Activated T-helper 1 cell treated with anti-CD3 and anti-CD28 coated beads, Interleukin-2, amount 50 U/mL, for 16 hours (primary cell): ENCODE measurements at places on chromosomes 16 and 17.

DNA sequence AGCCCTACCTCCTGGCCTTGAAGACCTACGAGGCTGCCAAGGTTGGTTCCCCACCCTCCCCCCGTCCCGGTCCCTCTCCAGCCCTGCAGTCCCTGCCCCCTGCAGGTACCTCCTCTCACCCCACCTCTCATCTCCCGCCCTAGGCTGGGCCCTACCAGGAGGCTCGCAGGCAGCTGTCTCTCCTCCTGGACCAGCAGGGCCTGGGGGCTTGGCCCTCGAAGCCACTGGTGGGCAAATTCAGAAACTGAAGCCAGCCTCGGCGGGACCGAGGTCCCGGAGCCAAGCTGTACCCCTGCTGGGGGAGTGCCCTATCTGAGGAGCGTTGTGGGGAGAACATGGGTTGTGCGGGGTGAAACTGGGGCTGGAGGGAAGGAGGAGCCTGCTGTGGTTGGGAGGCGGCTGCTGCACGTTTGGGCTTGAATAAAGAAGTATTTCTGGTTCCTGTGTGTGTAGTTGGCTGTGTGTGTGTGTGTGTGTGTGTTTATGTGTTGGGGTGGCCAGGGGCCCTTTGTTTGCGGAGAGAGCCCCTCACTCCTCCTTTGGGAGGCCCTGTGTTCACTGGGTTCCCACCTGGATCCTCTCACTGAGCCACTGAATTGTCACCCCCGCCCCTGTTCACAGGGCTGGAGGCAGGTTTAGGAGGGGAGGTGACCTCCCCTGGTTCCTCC lies 5.9 kb downstream of the ADAD2 start:
- no peak for DNase-seq

DNA sequence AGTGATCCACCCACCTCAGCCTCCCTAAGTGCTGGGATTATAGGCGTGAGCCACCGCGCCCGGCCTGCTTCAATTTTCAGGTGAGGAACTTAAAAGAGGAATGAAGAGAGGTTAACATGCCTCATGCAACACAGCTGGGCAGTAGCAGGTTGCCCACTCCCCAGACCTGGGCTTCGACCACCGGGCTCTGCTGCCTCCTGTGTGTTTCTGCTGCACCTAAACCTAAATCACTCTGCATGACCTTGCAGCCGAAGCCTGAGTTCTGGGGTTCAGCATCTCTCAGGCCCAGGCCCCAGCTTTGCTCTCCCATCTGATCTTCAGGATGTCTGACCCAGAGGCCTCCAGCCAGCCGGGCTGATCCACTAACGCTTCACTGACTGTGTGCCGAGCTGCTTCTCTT lies 112.6 kb downstream of the OR1D5 start:
- DNase-seq, result no peak

GRCh38 chr17:73902416-73903181 lies 258.4 kb upstream of the SDK2 start:
- no peak for DNase-seq

DNA sequence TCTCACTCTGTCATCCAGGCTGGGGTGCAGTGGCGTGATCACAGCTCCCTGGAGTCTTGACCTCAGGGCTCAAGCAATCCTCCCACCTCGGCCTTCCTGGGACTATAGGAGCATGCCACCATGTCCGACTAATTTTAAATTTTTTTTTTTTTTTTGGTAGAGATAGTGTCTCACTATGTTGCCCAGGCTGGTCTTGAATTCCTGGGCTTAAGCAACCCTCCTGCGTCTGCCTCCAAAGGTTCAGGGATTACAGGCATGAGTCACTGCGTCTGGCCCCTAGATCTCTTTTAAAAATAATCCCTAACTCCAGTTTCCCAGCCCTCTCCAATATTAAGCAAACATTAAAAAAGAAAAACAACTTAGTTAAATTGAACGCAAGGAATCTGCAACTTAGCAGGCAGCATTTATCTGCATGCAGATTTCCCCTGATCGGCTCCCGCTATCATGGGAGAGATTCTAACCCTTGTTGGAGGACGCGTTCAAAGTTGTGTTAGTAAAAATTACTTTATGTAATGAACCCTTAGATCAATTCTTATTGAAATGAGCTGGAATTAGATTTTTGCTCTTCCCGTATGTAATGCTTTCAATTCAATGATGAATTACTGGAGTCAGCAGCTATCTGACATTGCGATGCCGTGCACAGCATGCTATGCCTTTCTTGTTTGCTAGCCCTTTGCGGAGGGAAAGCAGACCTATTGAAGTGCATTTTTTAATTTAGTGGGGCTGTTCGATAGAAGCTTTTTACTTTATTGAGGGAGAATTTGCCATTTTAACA lies 171.7 kb downstream of the HAPSTR1 start:
- no peak for DNase-seq

- no peak for DNase-seq
Observed at GRCh38 chr17:38358586-38359513, 7.2 kb downstream of the SOCS7 start.

- no peak for DNase-seq
Observed at GRCh38 chr17:79539944-79540705, 70.7 kb downstream of the RBFOX3 start.

GRCh38 chr17:82407255-82407654 lies 10.9 kb upstream of the HEXD start:
- DNase-seq, result no peak

GRCh38 chr17:63634163-63634562 lies 11.9 kb downstream of the MAP3K3 start:
- DNase-seq, result no peak

DNA sequence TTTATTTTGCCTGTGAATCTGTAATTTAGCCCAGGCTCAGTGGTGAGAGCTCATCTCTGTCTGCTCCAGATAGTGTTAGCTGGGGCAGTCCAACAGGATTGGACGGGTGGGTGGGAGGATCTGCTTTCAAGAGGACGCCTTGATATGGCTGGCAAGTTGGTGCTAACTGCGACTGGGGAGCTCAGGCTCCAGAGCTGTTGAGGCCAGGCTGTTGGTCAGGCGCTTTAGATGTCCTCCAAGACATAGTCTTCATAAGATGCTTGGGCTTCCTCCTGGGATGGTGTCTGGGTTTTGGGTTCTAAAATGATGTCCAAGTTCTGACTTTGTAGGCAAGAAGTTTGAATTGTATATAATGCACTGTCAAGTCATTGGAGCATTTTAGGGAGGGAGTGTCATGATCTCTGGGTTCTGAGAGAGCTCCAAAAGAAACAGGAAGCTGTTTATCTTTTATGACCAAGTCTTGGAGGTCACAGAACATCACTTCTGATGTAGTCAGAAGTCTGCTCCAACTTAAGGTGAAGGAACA lies 12.8 kb upstream of the PCTP start:
- no peak for DNase-seq

GRCh38 chr16:58197314-58198012 lies 443 bp downstream of the CSNK2A2 start:
- no peak for DNase-seq

GRCh38 chr16:53892155-53892554 lies 188.2 kb downstream of the FTO start:
- DNase-seq, result no peak

DNA sequence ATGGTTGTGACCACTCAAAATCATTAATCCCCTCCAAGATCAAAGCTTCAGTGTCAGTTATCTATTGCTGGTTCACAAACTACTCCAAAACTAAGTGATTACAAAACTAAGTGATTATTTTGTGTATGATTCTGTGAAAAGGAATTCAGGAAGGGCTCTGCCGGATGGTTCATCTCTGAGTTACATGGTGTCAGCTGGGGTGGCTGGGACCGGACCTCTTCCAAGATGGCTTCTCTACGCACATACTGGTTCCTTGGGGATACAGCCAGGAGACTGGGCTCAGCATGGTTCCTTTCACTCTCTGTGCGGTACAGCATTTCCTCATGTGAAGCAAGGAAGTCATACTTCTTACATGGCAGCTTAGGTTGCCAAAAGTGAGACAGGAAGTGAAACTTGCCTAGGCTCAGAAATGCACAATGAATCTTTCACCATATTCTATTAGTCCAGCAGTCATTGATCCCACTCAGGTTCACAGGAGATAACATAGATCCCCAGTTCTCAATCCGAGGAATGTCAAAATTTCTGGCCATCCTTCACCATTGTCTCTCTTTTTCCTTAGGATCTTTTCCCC lies 97.9 kb upstream of the IRX6 start:
- DNase-seq, result no peak

- DNase-seq, result peak; percentile 44
Observed at GRCh38 chr17:78383725-78384471, 5.4 kb downstream of the PGS1 start.

GRCh38 chr17:74116087-74116717 lies 87.3 kb upstream of the RPL38 start:
- no peak for DNase-seq

DNA sequence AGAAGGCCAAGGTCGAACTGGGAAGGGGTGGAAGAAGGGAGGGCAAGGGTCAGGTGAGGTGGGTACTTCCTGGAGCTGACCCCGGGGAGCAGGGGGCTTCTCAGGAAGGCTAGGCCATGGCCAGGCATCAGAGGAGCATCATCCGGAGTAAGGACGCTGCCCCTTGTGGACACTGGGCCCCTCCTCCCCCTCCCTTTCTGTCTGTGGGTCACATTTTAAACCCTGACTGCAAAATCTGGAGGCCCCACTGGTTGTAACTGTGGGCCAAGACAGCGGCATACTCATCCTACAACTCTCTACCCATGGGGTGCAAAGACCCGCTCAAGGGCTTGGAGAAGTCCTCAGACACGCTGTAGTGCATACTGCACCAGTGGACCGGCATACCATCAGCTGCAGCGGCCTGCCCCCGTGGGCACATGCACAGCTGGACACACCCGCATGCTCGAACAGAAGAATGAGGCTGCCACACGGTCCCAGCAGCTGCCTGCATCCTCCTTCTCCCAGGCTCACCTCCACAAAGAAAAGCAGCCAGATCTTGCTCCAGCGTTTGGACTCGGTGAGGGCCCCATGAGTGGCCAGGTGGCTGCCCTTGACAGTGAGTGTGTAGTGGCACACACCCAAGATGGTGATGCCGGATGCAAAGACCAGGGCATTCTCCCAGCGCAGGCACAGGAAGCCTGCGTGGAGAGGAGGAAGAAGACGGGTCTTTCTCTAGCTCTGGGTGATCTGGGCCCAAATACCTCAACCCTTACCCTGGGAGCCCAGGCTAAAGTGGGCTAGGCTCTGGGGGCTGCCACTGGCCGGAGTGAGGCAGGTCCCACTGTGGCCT lies 1.2 kb downstream of the FADS6 start:
- no peak for DNase-seq

GRCh38 chr17:41393294-41393693 lies 4.1 kb downstream of the KRT31 start:
- no peak for DNase-seq

DNA sequence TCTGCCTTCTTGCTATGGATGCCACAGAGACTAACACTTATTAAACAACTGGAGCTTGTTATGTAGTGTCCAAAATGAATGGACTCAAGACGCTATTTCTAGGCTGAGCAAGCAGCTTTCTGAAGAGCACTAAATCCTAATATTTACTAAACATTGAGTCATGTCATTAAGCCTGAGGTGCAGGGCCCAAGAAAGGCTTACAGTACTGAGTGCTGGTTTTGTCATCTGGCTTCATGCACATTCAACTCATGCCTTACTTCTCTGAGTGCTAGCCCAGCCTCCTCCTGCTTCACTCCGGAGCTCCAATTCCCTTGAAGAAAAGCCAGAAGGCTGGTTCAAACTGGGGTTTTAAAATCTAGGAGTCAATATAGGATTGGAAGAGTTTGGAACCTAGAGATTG lies 363.3 kb upstream of the CDH5 start:
- DNase-seq, result no peak

GRCh38 chr17:40303009-40303657 lies 5.8 kb upstream of the RARA start:
- no peak for DNase-seq

DNA sequence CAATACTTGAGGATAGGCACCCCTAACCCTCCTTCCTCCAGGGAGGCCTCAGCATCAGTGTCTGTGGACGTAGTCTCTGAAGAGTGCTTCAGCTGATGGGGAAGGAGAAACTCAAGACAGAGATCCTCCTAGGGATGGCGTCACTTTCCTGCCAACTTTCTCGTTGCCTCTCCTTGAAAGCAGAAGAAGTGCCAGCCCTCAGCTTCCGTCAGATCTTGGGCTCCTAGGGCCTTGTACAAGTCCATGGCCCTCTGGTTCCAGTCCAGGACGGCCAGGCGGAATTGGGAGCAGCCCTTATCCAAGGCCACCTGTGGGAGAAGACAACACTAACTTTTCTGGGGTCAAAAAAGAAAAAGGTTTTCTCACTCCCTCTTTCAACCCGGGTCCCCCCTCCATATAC lies 1.3 kb downstream of the SAT2 start:
- no peak for DNase-seq

- DNase-seq, result no peak
Observed at GRCh38 chr16:3358871-3359270, 3.2 kb downstream of the OR2C1 start.

DNA sequence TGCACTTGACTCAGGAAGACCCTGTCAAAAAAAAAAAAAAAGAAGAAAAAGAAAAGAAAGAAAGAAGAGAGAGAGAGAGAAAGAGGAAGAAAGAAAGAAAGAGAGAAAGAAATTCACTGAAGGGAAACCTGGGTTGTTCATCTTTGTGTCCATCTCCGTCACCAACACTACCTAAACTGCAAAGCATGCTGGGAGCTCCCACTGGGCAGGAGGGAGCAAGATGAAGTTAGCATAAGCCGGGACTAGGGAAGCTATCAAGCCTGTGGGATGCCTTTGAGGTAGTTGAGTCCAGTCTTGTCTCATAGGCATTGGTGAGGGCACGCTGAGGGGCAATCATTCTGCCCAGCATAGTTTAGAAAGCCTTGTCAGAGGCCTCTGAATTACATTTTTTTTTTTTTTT lies 7.6 kb upstream of the CBFB start:
- DNase-seq, result no peak

DNA sequence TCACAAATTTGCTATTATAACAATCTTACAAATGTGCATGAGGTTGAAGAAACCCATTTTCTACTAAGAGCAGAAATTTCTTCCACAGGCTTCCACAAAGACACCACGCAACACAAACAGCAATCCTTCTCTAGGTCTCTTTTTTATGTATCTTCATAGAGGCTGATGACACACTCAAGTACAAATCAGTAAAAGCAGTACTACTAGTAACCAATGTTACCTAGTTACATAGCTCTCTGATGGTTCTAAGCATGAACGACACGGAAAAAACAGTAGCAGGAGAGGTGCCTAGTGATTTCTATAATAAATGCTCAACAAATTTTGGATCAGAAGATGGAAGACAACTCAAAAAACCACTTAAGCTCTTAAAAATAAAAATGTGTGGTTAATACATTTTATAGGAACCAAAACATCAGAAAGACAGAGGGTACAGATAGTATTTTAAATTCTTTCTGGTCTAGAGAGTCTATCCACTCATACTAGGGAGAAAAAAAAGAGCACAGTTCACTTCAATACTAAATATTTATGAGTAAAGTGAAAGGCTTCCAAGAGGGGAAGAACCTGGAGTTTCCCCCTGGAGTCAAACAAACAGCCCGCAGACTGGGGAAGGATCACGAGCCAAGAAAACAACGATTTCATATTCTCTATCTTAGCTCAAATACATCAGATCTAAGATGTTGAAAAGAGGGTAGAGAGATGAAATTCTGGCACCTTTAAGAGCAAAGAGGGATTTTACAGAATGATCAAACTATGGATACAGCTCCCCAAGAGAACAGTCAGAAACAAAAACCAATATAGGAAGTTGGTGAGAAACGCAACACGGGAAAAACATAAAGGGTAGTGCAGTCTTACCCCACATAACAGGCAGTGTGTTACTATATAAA lies 40.2 kb downstream of the SMG6 start:
- no peak for DNase-seq
